Globus pallidus (tissue), 1 donor: ENCODE measurements at places on chromosomes 7 and 10.

- no peak for DNase-seq
These were observed 73.5 kb downstream of the CUX1 start for GRCh38 chr7:101890749-101891523.

DNA sequence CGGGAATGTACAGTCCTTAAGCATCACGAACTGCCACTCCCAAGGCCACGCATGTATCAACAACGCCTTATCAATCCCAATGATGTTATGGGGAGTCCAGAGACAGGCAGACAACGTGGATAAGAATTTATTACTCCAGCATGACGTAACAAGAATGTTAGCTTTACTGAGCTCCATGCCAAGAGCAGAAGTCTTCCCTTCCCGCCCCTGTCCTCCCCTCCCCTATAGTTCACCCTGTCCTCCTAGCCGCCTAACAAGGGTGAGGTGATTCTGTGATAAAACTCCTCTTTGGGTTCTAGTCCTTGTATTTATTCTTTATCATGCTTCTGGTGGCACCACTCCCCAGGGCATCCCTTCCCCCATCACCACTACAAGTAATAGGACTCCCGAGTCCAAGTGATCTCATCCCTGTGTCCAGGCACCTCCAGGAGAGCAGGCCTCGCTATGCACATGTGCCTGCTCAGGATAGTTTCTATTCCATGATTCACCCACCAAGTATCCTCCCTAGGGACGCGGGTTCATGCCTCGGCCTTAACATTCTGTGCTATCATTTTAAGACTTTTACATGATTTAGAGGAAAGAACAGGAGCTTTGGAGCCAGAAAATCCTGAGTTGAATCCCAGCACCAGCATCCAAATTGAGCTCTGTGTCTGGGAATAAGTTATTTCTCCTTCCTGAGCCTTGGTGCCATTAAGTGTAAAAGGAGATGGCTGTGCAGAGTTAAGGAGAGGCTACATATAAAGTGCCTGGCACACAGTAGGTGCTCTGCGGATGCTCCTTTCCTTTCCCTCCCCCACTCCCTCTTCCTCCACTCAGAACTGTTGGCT, 15.4 kb downstream of the GSDME start:
- no peak for DNase-seq

GRCh38 chr7:520503-521161, 986 bp upstream of the PDGFA start:
- DNase-seq: no peak

DNA sequence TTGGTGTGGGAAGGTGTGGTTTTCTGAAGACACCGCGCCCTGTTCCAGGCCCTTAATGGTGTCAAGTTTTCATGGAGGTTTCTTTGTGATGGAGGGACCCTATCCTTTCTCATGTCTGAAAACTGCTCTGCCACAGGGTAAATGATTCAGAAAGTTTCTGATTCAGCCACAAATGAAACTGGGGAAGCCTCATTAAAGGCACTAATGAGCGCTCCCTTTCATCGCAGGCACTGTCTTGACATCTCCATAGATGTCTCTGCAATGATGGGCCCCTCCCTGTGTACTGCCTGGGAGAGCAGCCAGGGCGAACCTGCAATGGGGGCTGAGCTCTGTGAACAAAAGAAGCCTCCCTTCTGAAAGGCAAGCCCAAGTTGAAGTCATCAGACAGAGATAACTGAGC, 355.3 kb downstream of the PRPF18 start:
- no peak for DNase-seq
